Activated T-cell treated with anti-CD3 and anti-CD28 coated beads, Interleukin-2, amount 50 U/mL, for 72 hours (primary cell): ENCODE measurements at places on chromosomes 2 and 18. TPM values are rescaled to one million over a fixed set of nuclear protein-coding genes. Genes with fewer than 3 reads are reported as not detected.

Gene BOK
- total RNA-seq: not detected

Gene KATNAL2
- total RNA-seq: 1.7 TPM

DNA sequence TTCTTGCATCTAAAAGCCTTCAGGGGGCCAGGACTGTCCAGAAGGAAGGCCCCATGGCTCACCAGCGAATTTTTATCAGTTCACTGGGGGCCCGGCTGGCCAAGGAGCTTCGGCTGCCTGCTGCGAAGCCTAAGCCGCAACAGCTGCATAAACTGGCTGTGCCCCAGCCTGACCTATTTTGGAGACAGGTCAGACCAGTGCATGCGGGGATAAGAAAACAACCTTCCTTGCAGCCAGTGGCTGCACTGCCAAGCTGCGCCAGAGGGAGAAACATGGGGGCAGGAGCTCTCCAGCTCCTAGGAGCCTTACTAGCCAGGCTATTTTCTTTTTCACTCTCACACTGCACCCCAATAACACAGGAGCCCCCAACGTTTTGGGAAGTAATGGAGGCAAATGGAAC, 15.2 kb downstream of the PAX3 start:
- DNase-seq: no peak

- no peak for DNase-seq
These were observed 61.2 kb downstream of the MOGAT1 start for GRCh38 chr2:222732489-222733178.

Gene ICOS
- 145 TPM for total RNA-seq

DNA sequence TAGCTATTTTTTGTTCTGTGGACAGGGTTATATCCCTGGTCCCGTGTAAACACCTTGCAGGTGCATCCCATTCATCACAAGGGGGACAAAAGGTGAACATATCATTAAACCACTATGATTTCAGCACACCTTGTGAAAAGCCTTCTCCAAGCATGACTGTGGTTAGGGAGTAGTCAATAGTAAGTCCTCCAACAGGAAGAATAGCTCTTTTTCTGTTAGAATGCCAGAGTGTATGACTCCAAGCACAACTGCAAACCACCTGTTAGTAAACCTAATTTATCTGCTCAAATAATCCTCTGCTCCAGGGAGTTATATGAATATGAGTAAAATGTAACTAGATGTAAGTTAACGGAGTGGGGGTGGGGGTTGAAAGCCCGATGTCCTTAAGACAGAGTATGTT, 240.5 kb downstream of the AGPS start:
- DNase-seq: no peak

GRCh38 chr2:108194409-108195132, 45.2 kb upstream of the SULT1C3 start:
- no peak for DNase-seq

GRCh38 chr18:42508683-42509296, 553.8 kb downstream of the PIK3C3 start:
- DNase-seq: no peak

DNA sequence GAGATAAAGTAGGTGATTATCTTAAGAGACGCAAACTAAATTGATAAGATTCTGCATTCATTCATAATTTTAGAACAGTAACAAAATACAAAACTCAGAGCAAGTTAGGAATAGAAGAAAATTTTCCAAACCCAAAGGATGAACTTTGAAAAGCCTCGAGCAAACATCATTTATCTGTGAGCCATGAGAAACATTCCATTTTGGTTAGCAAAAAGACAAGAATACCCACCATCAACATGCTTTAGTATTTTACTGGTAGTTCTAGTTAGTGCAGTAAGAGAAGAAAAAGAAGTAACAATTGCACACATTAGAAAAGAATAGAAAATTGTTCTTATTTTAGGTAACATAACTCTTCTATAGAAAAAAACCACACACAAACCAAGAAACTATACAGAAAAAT, 291.3 kb upstream of the TCF4 start:
- DNase-seq: no peak

Gene B3GNT7
- 0.34 TPM for total RNA-seq

DNA sequence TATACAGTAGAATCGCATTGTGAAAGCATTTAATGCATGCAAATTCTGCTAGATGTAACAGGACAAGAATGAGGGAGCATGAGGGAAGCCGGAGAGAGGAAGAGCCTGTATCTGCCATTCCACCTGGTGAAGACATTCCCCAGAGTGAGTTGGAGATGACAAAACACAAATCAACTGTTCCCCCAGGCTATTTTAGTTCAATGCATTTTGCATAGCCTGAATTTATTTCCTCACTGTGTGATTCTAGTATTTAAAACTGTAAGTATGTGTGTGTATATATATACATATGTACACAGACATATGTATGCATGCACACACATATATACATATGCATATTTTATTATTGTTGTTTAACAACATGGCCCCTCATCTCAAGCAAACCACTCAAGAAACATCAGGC, 54.7 kb downstream of the CCDC68 start:
- DNase-seq: no peak
